ENCODE measurements at places on chromosomes 12 and 14.
A peak's percentile ranks its signal among the peaks of the same experiment; 100 is the strongest.

GRCh38 chr14:54803396-54803795 lies 99.2 kb downstream of the GCH1 start:
- DNase-seq = no peak

DNA sequence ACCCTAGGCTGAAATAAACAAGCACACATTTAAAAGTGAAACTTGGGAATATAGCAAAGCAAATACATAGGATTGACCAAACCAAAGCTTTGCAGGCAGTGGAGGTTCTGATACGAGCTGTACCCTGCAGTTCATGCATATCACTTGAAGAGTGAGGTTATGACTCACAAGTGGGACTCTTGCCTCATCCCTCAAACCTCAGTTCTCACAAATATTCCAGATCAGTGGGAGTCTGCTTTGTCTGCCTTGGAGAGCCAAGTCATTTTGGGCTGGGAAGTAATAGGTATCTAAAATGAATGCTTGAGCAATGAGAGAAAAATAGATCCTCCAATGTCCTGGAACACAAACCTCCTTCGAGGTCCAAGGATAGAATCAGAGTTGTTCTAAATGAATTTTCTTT lies 116.4 kb downstream of the LRIG3 start:
- no peak for DNase-seq

GRCh38 chr12:1122786-1123185 lies 131.8 kb downstream of the ERC1 start:
- DNase-seq = peak; percentile 17

DNA sequence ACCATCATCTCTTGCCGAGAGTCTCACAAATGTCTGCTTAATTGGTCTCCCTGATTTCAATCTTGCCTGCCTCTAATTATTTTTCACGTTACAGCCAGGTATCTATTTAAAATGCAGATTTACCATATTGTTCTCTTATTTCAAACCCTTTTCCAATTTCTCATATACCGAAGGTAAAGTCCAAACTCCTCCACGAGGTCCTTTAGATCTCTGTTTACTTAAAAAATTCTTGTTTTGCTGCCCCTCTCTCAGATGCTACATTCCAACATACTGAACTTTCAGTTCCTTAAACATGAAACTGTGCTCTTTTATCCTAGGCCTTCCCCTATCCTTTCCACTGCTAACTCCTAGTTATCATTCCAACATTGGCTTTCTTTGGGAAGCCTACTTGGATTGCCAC lies 363.9 kb downstream of the CEP128 start:
- DNase-seq = no peak

DNA sequence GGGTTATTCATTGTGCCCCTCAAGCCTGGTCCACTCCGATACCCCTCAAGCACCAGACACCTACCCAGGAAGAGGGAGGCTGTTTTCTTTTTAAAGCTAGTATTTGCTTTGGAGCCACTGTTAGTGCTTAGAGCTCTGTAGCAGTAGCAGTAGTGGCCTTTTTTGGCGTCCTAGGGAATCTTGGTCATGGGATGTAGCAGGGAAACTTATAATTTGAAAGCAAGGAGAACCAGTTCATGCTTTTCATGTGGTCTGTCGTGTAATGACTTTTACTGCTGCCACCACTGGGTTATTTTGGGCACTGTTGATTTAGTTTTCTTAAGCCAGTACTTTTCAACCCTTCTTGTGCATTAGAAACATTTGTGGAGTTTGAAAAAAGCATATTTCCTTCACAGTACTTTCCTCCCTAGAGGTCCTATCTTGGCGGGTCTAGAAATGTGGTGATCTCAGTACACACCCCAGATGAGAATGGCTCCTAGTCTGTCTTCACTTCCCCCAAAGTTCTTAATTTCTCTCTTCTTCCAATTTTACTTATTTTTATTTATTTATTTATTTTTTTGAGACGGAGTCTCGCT lies 49.7 kb downstream of the MARK3 start:
- DNase-seq = no peak

DNA sequence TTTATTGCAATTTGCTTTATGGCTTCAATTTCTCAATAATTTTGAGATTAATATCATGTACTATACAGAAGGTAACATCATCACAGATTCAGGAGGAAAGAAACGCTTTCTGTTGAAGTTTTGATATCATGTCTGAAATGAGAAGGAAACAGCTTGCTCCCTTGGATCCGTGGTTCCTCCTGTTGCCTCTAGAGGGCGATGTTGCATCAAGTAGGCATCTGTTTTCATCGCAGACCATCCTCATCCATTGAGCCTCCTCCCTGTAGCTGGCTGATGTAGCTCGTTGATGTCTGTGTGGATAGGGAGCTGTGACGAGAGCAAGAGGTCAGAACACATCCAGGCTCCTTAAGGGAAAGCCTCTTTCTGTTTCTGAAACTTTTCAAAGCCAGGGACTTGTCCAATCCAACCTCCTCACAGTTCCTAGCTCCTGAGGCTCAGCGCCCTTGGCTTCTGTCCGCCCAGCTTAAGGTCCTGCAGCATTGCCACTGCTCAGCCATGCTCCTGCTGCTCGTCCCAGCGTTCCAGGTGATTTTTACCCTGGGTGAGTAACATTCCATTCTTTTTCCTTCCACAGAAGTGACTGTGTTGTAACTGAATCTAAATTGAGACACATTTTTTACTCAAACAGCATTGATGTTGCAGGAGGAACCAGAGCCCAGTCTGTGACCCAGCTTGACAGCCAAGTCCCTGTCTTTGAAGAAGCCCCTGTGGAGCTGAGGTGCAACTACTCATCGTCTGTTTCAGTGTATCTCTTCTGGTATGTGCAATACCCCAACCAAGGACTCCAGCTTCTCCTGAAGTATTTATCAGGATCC lies 304.8 kb upstream of the OR4E1 start:
- peak; percentile 42 for DNase-seq

DNA sequence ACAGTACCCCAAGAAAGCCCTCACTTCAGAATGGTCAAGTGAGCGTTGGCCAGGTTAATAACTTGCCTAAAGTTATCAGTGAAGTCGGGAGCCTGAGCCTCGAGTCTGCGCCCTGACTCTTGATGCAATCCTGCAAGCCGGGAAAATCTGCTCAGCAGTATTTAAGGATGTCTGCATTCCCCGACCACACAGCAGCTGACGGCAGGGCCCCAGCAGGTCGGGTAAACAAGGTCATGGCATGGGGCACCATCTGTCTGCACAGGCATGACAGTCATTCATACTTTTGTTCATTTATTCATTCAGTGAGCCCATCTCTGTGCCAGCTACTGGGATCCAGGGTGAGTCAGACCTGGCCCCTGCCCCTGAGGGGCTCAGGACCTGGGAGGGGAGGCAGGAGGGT lies 11.1 kb downstream of the ABCB9 start:
- DNase-seq = no peak

- DNase-seq = no peak
Observed at GRCh38 chr12:113971392-113971791, 5.3 kb upstream of the RBM19 start.

DNA sequence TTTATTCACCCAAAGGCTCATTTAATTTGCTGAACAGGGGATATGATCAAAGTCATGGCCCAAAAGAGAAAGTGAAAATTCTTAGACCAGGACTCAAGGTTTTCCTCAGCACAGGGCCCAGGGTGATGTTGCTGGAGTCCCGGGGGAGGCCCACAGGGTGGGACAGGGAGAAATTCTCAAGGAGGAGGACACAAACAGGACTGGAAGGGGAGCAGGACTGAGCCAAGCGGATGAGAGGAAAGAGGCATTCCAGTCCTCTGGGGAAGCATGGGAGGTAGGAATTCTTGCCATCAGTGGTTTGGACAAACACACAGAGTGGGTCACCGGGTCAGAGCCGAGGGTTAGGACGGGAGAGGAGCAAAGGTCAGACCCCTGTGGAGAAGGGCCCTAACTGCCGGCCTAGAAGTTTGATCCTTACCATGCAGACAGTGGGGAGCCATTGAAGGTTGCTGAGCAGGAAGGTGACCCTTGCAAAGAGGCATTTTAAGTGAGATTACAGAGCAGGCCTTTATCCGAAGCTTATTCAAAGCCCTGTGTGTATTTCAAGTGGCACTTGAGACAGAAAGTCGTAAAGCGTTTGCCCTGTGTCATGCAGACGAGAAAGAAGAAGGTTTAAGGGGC lies 68.4 kb upstream of the PTGR2 start:
- DNase-seq = no peak

- no peak for DNase-seq
Observed at GRCh38 chr14:99516156-99516870, 35.1 kb downstream of the CCNK start.

DNA sequence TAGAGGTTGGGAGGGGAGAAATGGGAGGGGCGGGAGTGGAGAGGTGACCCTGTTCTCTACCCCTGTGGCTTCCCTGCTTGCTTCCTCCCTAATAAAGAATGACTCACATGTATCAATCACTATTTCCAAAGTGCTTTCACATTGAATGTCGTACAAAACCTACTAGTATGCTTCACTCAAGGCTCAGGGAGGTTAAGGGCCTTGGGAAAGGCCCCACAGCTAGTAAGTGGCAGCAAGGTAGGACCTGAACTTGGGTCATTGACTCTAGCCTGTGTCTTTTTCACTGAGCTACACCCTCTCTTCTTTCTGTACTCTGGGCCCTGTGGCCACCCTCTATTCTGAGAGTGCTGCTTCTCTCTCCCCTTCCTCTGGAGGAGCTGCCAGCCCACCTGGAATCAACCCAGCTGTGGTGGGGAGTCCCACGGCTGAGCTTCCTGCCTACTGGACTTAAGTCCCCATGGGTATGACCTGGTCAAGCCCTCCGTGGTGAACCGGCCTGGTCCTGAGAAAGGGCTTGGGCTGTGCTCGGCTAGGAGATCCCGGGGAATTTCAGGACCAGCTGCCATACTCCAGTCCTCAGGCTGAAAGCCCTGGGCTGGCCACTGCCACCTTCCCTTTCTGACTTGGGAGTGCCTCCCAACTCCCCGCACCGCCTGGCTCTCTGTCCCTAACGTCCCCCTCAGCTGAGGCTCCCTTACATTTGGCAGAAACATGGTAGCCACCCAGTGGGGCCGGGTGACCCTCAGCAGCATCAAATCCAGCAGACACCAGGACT lies 13.0 kb downstream of the SLC48A1 start:
- DNase-seq = no peak

GRCh38 chr12:130064999-130065398 lies 97.3 kb upstream of the FZD10 start:
- DNase-seq = no peak

- DNase-seq = no peak
Observed at GRCh38 chr12:19223695-19224094, 94.2 kb downstream of the PLEKHA5 start.

DNA sequence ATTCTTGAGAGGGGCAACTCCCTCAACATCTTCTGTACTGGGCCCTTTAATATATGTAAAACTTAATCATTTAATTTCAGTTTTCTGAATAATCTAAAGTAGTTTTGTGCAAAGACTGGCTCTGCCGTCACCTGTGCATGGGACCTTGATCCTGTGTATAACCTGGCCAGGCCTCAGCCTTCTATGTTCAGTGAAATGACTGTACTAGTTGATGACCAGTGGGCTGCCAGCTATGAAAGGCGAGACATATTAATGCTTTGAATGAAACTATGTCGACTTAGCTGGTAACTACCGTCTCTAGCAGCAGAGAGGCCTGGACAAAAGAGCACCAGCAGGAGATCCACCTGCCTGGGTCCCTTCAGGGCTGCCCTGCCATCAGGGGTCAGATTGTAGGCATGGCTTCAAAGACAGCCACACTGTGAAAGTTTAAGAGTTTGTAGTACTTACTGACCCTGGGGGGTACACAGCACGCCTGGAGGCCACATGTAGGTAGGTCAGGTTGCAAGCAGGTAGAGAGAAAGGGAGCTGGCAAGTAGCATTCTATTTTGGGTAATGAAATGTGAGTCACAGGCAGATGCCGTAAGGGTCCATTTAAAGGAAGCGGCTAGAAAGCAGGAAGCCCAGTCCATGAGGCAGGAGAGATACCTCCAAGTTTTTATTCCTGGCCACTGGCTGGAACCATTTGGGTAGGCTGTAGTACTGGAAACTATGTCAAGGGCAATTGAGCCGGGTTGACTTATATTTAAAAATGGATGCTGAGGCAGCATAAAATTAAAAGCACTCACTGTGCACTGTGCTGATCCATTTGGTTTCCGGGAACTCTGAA lies 77.2 kb downstream of the BHLHE41 start:
- no peak for DNase-seq

DNA sequence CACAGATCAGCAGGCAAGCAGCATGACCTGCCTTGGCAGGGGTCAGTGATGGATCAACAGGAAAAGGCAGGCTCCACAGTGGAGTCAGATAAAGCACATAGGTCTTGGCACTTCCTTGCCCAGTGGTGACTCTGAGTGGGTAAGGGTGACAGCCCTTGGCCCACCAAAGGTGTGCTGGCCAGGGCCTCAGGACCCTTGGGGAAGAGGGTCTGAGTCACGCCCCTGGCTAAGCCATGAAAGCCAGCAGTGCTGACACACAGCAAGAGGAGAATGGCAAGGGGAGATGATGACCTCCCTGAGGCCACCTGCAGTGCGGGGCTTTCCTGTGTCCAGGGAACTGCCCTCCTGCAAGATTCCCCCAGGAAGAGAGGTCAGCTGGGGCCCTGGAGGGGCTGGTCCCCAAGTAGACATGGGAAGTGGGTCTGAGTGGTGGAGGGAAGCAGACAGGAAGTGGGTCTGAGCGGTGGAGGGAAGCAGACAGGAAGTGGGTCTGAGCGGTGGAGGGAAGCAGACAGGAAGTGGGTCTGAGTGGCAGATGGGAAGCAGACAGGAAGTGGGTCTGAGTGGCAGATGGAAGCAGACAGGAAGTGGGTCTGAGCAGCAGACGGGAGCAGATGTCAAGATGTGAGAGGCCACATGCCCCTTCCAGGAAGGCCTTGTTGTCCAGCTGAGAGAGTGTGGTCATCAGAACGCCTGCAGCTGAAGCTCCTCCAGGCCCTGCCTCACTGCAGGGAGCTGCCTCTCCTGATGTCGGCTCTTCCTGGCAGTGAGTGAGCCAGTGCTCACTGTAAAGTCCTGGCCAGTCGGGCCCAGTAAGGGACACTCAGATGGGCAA lies 34.8 kb downstream of the DIO3 start:
- peak; percentile 12 for DNase-seq

- no peak for DNase-seq
Observed at GRCh38 chr12:23356440-23356839, 593.0 kb downstream of the SOX5 start.

- DNase-seq = no peak
Observed at GRCh38 chr14:78162202-78162601, 8.0 kb upstream of the NRXN3 start.

DNA sequence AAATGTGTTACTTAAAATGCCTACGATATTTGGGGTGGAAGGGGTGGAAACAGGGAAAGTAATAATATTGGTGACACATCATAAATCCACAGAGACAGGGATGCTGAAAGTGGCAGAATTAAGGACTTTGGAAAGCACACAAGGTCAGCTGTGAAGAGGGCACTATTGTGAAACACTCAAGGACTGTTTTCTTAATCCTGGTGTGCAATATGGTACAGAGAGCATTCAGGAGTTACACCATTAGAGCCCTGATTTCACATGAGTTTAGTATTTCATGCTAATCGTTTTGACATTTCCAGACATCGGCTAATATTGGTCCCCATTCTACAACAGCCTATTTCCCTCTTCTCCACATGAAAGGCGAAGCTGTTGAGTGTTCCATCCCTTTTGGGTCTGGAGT lies 219.2 kb downstream of the MSRB3 start:
- DNase-seq = no peak

DNA sequence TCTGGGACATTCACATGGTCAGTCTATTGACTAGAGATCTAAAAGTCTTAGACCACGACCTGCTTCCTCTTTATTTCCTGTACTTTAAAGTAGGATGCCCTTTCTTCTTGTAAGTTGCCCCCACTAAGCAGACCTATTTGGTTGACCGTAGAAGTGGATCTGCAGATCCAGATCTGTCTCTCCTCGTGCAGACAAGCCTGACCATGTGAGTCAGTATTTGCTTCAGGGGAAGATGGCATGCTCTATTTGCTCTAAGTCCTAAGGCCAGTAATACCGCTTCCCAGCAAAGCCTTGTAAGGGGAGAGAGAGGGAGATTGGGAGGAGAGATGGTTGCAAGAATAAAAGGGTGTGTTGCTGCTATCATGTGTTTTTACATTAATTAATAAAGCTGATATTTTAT lies 46.8 kb downstream of the KCNC2 start:
- no peak for DNase-seq
